ENCODE measurements at places on chromosomes 1 and 21. TPM values are rescaled to one million over a fixed set of nuclear protein-coding genes. Genes with fewer than 3 reads are reported as not detected.

DNA sequence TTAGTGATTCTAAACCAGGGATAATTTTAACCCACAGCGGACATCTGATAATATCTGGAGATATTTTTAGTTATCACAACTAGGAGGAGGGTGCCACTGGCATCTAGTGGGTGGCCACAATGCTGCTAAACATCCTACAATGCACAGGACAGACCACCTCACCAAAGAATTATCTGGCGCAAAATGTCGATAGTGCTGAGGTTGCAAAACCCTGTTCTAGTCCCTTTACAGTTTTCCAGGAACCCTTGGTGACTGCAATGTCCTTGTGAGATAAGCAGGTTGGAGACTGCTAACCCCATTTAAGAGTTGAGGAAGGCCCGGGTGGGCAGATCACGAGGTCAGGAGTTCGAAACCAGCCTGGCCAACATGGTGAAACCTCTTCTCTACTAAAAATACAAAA is 163.1 kb upstream of the BEND5 start:
- no peak for DNase-seq

GRCh38 chr1:171683870-171684269 is 31.4 kb upstream of the MYOC start:
- DNase-seq: no peak

Gene CLIC6
- total RNA-seq: 1.8 TPM

GRCh38 chr1:172003766-172004530 is 162.7 kb downstream of the DNM3 start:
- DNase-seq: no peak

GRCh38 chr21:38495696-38496095 is 2.6 kb downstream of the ERG start:
- no peak for DNase-seq

- DNase-seq: no peak
Measured at GRCh38 chr1:202953392-202953791, 4.7 kb downstream of the ADIPOR1 start.

- peak; percentile 46 for DNase-seq
Measured at GRCh38 chr1:155126556-155127104, 1.0 kb upstream of the EFNA1 start.

Gene SPATA21
- total RNA-seq: not detected

Gene UBE2U
- not detected for total RNA-seq

Gene ITLN1
- 5.9 TPM for total RNA-seq

- no peak for DNase-seq
Measured at GRCh38 chr1:183966487-183966886, 71.0 kb downstream of the COLGALT2 start.

Gene SAMD11
- 2.1 TPM for total RNA-seq

Gene CNTN2
- total RNA-seq: not detected

GRCh38 chr1:161440312-161440894 is 64.9 kb upstream of the FCGR2A start:
- DNase-seq: peak; percentile 44

DNA sequence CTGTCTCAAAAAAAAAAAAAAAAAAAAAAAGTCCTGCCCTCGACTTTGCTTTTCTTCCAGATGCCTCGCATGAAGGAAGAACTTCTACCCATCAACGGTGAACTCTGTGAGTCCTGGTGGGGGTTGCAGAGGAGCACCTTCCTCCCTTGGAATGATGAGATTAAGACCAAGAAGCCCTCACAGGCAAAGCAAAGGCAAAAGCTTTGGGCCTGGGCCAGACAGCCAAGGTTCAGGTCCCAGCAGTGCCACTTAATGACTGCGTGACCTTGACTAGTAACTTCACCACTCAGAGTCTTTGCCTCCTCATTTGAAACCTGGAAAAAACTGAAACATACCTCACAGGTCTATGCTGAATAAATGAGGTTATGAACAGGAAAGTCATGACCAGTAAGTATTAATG is 55.5 kb downstream of the ZSCAN20 start:
- DNase-seq: peak; percentile 60
